Nasal cavity respiratory epithelium epithelial cell of viscerocranial mucosa (primary cell): ENCODE measurements at places on chromosomes 13 and 19. TPM values are rescaled to one million over a fixed set of nuclear protein-coding genes. Genes with fewer than 3 reads are reported as not detected.

ADAMTS10 gene
- total RNA-seq, result 0.36 TPM in 1 of 2 replicates, not detected in the other

URAD gene
- total RNA-seq, result not detected in 2 replicates

SBK2 gene
- not detected in 2 replicates for total RNA-seq

KCTD15 gene
- 105 and 106 TPM in 2 replicates for total RNA-seq

MCEMP1 gene
- under 0.01 TPM in 1 of 2 replicates, not detected in the other for total RNA-seq
